Stimulated activated CD8-positive, alpha-beta memory T cell treated with anti-CD3 and anti-CD28 coated beads, Interleukin-7, amount 100 ng/mL, for 48 hours (primary cell): ENCODE measurements at places on chromosomes 7 and 10.

GRCh38 chr10:58109731-58110130 lies 158.0 kb downstream of the IPMK start:
- no peak for DNase-seq

DNA sequence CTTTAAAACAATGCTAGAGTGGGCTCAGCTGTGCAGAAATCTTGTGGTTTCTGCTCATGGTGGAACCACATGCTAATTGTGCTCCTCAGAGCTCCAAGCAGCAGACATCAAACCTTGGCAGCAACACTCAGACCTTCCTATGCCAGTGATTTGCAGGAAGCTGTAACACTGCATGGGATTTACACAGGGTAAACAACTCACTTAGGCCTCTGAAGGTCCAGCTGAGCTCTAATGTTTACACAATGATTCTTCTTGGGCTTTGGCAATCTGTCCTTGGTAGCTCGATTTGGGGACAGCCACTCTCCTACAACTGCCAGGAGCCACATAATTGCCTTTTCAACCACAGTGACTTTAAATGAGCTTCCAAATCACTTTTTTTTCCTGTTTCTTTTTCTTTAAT lies 97.7 kb upstream of the PDLIM1 start:
- DNase-seq: no peak

- no peak for DNase-seq
Measured at GRCh38 chr10:79377557-79378382, 30.5 kb downstream of the PPIF start.

- no peak for DNase-seq
Measured at GRCh38 chr7:47947355-47947749, 914 bp downstream of the PKD1L1 start.

- no peak for DNase-seq
Measured at GRCh38 chr10:62335326-62335725, 38.8 kb upstream of the ZNF365 start.

GRCh38 chr10:992871-993270 lies 4.6 kb downstream of the GTPBP4 start:
- no peak for DNase-seq
